Thyroid gland (tissue), 4 donors: ENCODE measurements at places on chromosomes 7 and 10. TPM values are rescaled to one million over a fixed set of nuclear protein-coding genes. Genes with fewer than 3 reads are reported as not detected.

DNA sequence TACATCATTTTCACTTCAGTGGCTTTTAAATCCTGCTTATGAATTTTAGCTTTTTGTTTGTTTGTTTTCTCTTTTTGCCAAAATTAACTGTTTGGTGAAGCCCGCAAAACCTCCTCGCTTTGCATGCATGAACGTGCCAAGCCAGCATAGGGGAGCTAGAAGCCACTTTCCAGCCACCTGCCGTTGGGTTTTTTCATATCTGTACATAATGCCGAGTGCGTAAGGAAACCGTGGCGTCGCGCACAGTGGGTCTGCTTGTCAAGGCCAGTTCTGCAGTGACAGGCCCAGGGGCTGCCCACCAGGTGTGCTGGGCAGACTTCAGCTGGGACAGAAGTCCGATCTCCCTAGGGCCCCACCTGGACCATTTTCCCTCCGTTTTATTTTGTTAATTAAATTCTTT lies 41.1 kb downstream of the WIPI2 start:
- DNase-seq = no peak
- H3K27ac ChIP-seq = peak overlapping the region; percentile 56
- no peaks in the 10 kb centered on the region for H3K27me3 ChIP-seq
- peaks cover 51% of the 10 kb centered on the region for H3K36me3 ChIP-seq

FAM13C gene
- total RNA-seq = 16.5 TPM

- H3K36me3 ChIP-seq = no peaks in the 10 kb centered on the region
- H3K4me3 ChIP-seq = no peak overlapping the region
- H3K4me1 ChIP-seq = no peaks in the 10 kb centered on the region
- DNase-seq = no peak
- H3K27ac ChIP-seq = no peak overlapping the region
Observed at GRCh38 chr7:113109718-113110117, 8.6 kb downstream of the SMIM30 start.

DNA sequence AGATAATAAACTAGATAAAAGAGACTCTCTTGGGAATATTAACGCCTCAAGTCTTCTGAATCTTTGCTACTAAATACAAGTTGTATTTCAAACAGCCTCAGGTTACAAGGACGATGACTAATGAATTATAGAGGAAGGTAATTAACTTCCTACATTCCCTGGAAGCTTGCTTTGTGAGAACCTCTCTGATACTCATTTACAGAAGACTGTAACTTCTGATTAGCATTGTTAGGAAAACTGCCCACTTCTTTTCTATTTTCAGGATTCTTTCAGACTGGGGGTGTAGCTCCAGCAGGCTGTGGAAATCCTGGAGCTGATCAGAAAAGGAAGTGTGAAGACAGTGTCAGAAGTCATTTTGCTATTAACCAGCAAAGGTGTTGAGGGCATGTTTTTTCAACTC lies 316.7 kb upstream of the NPSR1 start:
- DNase-seq = no peak
- H3K4me1 ChIP-seq = no peaks in the 10 kb centered on the region
- H3K27me3 ChIP-seq = no peaks in the 10 kb centered on the region

GRCh38 chr7:156504687-156505545 lies 135.7 kb upstream of the RNF32 start:
- no peak overlapping the region for H3K4me3 ChIP-seq
- peak; percentile 100 for DNase-seq
- H3K27me3 ChIP-seq = no peaks in the 10 kb centered on the region
- peaks cover 18% of the 10 kb centered on the region for H3K4me1 ChIP-seq

DNA sequence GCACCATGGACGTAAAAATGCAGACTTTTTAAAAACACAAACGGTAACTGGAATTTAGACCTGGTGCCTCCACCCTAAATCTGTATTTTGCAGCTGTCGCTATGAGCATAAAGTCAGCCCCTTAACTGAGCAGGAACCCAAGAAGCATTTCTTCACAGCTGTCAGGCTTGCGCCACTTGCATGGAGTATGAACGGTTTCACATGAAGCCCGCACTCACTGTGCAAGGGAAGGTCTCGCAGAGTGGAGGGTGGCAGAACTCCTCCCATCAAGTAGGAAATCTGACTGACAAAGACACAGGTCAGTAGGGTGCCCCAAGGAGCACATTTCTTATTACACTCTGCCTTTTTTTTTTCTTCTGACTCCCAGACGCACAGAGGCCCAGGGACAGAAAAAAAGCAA lies 58.5 kb downstream of the ELMO1 start:
- H3K27ac ChIP-seq = no peak overlapping the region
- H3K36me3 ChIP-seq = no peaks in the 10 kb centered on the region
- no peak overlapping the region for H3K4me3 ChIP-seq
- no peak for DNase-seq
- peaks cover 35% of the 10 kb centered on the region for H3K4me1 ChIP-seq
